Aorta (tissue), 5 donors: ENCODE measurements at places on chromosomes 4 and X. TPM values are rescaled to one million over a fixed set of nuclear protein-coding genes. Genes with fewer than 3 reads are reported as not detected.
A peak's percentile ranks its signal among the peaks of the same experiment; 100 is the strongest.

The MAP7D3 gene
- total RNA-seq: 28.5 TPM

The TMEM31 gene
- not detected for total RNA-seq

The DCAF16 gene
- 29.2 TPM for total RNA-seq

The PARM1 gene
- total RNA-seq: 202 TPM

GRCh38 chr4:82017680-82018079 lies 356.1 kb downstream of the HNRNPD start:
- DNase-seq: no peak

- DNase-seq: no peak
Observed at GRCh38 chrX:150605603-150606002, 37.2 kb downstream of the MTM1 start.

DNA sequence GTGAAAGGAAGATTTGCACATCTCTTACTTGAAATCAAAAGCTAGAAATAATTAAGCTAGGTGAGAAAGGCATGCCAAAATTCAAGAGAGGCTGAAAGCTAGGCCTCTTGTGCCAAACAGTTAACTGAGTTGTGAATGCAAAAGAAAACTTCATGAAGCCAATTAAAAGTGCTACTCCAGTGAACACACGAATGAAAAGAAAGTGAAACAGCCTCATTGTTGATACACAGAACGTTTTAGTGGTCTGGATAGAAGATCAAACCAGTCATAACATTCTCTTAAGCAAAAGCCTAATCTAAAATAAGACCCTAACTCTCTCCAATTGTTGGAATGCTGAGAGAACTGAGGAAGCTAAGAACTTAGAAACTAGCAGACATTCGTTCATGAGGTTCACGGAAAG lies 122.3 kb downstream of the UNC5C start:
- no peak for DNase-seq

DNA sequence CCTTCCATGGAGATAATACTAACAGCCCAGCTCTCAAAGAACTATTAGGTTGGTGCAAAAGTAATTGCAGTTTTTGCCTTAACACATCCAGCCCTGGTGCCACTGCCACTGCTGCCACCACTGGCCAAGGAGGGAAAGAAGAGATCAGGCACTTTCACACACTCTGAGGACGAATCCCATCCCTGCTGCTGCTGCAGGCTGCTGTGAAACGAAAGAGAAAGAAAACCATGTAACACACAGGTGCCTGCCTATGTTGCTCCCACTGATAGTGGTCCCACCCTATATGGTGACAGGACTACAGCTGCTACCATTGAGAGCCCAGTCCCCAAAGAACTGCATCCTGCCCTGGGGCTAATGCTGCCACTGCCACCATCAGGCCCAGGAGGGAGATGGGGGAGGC lies 35.1 kb downstream of the TMLHE start:
- no peak for DNase-seq

DNA sequence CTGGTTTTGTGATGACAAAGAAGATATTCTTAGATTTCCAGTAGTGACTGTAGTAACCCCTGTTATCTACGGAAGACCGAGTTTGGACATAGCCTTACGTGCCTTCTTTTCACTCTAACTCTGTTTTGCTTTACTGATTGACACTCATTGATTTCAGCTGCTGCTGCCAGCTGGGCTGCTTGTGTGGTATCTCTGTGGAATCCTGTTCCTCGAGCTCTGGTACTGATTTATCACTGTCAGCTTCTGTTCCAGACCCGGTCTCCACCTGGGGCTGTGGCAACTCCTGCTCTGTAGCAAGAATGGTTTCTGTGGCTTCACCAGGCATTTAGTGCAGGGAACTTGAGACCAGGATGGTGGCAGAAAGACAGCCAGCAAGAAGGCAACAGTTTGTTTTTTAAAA lies 24.6 kb upstream of the LAP3 start:
- no peak for DNase-seq

DNA sequence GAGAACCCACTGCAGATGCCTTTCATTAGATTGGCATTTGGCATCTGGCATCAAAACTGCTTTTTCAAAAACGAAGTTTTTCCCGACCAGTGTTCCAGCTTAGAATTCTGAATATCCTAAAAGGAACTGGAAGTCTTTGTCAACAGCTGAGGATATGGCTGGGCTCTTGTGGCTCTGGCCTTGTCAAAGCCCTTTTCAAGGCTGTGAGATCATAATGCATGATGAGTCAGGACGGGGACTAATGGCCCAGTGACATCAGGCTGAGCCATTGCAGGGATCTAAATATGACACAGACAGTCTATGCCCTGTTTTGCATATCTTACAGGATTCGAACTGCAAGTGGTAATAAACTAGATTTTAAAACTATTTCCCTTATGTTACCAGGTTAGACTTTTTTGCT lies 306.4 kb downstream of the PTTG2 start:
- DNase-seq: peak; percentile 50
